ENCODE measurements at places on chromosomes 12 and 14. TPM values are rescaled to one million over a fixed set of nuclear protein-coding genes. Genes with fewer than 3 reads are reported as not detected.

Gene B4GALNT3
- total RNA-seq: not detected

Gene POTEM
- not detected for total RNA-seq

Gene TMPRSS12
- total RNA-seq: not detected

Gene STAB2
- total RNA-seq: not detected

Gene FAM186B
- 0.06 TPM for total RNA-seq

Gene CD4
- total RNA-seq: 0.75 TPM

Gene UBE3B
- total RNA-seq: 45.4 TPM

Gene CCNB1IP1
- 42.1 TPM for total RNA-seq

Gene AJUBA
- 12.6 TPM for total RNA-seq

Gene RFLNA
- total RNA-seq: 1.5 TPM

Gene DPF3
- 0.29 TPM for total RNA-seq

Gene BCDIN3D
- 2.9 TPM for total RNA-seq

Gene RTL1
- not detected for total RNA-seq

Gene KRT2
- total RNA-seq: not detected

Gene CCDC196
- not detected for total RNA-seq

Gene PPM1H
- 2.7 TPM for total RNA-seq

Gene OASL
- total RNA-seq: 0.37 TPM

Gene DENND5B
- 6.4 TPM for total RNA-seq

Gene PRPF39
- total RNA-seq: 13.0 TPM

Gene ARHGAP9
- total RNA-seq: not detected

Gene SIX6
- total RNA-seq: not detected

Gene KRT74
- total RNA-seq: not detected

Gene P2RX2
- not detected for total RNA-seq

Gene LAG3
- total RNA-seq: 0.10 TPM

Gene PRDM4
- 13.7 TPM for total RNA-seq

Gene KLRD1
- 0.88 TPM for total RNA-seq

Gene CCER1
- not detected for total RNA-seq

Gene NTS
- total RNA-seq: not detected

Gene CLEC4C
- not detected for total RNA-seq

Gene FAM90A1
- total RNA-seq: 0.25 TPM

Gene PTCSC3
- total RNA-seq: not detected

Gene RD3L
- not detected for total RNA-seq
